ENCODE measurements at places on chromosomes 11 and 22.

GRCh38 chr11:134362192-134362901 lies 30.6 kb downstream of the GLB1L2 start:
- no peak for DNase-seq

- no peak for DNase-seq
Measured at GRCh38 chr11:128266893-128267292, 320.5 kb downstream of the ETS1 start.

DNA sequence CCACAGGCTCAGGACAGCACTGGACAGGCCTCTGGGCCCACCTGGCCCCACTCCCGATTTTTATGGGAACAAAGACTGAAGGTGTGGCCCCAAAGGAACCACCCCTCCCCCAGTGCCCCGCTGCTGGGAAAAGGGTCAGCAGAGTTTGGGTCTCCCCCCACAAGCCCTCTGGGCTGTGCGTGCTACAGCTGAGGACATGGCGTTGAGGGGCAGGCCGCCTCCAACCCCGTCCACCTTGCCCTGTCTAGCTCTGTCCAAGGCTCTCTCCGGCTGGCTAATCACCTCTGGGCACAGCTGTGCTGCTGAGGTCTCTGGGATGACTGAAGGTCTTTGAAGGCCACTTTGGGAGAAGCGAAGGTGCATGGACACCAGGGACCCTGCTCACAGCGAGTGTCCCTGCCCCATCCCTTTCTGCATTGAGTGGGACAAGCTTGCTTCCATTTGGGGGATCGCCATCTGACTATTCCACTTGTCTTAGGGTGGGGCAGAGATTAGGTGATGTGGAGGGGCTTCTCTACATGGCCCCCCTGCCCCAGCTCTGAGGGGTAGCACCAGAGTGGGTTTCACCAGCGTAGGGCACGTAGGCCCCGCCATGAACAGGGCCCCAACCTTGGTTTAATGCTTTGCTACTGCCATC lies 6.5 kb downstream of the ASCL2 start:
- no peak for DNase-seq

GRCh38 chr11:82978422-82979099 lies 77.0 kb downstream of the DDIAS start:
- no peak for DNase-seq

DNA sequence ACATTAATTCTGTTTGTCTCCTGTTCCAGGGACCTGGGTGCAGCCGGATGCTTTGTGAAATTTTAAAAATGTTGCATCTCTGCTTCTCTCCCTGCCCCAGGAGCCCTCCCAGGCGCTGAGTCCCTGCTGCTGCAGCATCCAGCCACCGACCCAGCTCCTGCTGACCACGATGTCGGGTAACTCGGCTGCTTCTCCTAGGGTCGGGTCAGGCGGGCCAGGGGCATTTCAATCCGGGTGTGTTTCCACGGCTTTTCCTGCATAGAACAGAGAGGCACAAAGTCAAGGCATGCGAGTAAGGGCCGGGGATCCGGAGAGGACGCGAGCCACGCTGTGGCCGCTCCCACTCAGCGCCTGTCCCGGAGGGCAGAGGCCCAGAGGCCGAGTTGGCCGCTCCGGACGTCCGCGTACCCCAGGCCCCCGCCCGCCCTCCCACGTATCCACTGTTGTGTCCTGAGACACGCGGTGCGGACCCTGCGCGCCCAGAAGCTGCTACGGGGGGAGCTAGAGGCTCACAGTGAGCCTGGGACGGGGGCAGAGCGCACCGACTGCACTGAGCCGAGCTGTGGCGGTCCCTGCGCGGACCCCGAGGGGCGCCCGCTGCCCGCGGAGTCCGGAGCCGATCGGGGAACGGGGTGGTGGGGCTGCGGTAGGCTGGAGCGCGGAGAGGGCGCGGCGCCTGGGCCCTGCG lies at the start of gene POU2AF3:
Gene POU2AF3 (plus strand): TSS at position 134 of the 688 bp plus-strand sequence. CDS start 36 bp downstream, at position 170.
- DNase-seq, result no peak

GRCh38 chr22:36846271-36846670 lies 14.5 kb upstream of the NCF4 start:
- DNase-seq, result no peak
